ENCODE measurements at places on chromosomes 2 and 18.

GRCh38 chr2:229127471-229127870, 143.6 kb downstream of the PID1 start:
- no peak for DNase-seq

- DNase-seq: no peak
Observed at GRCh38 chr2:29749843-29750242, 171.5 kb downstream of the ALK start.

DNA sequence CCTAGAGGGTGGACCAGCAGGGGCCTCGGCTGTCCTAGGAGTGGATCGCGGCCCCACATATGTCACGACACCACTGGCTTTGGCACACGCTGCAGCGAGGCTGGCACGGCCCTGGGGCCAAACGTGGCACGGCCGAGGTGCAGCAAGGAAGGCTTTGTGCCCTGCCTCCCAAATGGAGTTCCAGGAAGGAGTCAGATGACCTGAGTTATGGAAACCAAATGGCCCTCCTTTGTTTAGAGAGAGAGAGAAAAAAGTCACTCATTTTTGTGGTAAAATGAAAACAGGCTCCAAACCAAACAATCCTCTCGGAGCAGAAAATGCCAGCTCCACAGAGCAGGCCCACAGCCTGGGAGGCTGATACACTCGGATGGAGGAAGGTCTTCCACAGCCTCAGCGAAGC, 105.6 kb downstream of the ANTXR1 start:
- DNase-seq: no peak

- no peak for DNase-seq
Observed at GRCh38 chr2:8441986-8442385, 239.9 kb upstream of the ID2 start.

GRCh38 chr2:180647621-180648020, 332.8 kb upstream of the UBE2E3 start:
- no peak for DNase-seq

DNA sequence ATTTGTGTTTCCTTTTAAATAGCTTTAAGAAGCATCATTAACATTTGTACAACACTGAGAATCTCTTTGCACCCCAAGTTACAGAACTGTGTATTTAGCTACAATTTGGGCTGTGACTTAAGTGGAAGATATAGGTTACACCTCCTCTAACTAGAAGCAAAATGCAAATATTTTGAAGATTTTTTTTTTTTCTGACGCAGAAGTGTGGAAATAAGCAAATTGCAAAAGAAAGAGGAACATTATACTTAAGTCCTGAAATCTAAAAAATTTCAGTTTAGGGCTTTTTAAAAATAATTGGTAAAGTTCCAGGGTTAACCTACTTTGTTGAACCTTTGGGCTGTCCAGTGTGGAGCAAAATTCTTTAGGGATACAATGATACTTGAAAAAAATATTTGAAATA, 41.4 kb upstream of the RBMS1 start:
- no peak for DNase-seq

DNA sequence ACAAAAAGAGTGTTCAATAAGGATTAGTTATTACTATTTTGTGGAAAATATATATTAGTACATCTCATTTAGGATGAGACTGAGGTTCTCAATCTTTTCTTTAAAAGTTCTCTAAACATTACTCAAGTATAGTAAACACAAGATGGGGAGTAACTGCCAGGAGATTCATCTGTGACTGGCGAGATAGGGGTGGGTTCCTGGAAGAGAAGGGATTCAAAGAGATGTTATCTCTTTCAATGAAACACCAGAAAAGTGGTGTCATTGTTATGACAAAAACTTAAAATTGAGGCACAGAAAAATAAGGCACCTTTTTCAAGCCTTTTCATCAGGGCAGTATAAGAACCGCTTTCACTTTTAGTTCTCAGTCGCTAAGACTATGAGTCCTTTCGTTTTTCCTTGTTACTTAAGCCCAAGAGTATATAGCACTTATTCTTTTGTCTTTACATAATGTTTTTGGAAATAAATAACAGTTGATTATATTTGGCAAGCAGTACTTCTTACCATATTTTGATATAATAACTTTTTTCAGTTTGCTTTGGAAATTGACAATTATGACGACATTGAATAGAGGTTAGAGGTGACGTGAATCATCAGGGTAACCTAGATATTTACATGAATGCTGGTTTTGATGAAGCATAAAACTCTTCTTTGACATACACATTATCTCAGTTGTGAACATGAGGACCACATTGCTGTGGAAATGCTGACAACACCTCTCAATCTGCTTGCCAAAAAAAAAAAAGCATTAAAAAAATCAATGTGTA, 393.9 kb upstream of the TCF4 start:
- no peak for DNase-seq

DNA sequence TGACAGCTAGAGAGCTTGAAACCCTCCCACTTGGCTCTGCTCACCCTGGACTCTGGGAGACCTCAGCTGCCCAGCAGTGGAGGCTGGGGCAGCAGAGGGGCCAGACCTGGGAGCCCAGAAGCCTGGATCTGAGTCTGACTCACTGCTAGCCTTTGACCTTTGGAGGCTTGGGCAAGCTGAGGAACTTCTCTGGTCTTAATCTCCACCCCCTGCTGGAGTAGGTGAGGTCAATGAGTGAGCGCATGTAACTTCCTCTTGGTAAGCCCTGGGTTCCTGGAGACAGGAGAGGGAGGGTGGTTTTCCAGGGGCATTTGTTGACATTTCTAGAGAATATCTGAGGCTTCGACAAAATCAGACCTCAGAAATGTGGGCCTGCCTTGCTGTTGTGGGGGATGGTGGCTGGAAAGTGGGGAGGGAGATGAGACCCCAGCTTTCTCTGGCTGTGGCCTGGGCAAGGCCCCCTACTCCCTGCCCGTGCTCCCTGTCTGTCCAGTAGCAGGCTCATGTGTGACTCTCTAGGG, 73.0 kb upstream of the YWHAQ start:
- DNase-seq: no peak

DNA sequence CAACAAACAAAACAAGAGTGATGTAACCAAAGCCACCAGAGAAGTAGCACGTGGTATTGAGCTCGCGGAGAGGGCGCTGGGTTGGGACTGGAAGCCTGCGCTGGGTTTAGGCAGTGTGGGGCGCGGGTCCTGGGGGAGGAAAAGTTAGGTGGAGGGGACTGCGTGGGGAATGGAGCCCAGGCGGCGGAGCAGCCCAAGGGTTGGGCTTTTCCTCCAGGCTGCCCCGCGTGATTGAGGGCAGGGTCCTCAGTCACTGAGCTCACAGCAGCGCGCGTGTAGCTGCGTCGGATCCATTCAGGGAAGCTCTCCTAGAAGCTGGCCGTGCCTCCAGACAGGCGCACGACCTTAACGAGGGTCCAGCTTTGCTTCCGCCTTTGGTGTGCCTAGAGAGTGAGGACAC, 357.4 kb downstream of the GALR1 start:
- DNase-seq: no peak

- no peak for DNase-seq
Observed at GRCh38 chr2:121943285-121943684, 187.8 kb downstream of the TSN start.

DNA sequence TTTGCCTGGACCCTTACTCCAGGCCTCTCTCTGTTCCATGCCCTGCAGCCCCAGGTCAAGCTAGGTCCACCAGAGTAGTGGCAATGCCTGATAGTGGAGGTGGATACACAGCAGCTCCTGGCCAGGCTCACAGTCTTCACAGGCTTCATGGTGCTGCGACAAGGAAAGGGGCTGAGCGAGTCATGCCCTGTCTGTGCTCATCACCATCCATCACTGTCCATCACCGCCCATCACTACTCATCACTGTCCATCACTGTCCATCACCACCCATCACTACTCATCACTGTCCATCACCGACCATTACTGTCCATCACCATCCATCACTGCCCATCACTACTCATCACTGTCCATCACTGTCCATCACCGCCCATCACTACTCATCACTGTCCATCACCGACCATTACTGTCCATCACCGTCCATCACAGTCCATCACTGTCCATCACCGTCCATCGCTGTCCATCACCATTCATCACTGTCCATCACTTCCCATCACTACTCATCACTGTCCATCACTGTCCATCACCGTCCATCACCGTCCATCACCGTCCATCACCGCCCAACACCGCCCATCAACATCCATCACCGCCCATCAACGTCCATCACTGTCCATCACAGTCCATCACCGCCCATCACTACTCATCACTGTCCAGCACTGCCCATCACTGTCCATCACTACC, 57.1 kb upstream of the OTOS start:
- no peak for DNase-seq

GRCh38 chr2:70994009-70994698, 519 bp downstream of the TEX261 start:
- no peak for DNase-seq

- no peak for DNase-seq
Observed at GRCh38 chr2:122194546-122194945, 439.1 kb downstream of the TSN start.

DNA sequence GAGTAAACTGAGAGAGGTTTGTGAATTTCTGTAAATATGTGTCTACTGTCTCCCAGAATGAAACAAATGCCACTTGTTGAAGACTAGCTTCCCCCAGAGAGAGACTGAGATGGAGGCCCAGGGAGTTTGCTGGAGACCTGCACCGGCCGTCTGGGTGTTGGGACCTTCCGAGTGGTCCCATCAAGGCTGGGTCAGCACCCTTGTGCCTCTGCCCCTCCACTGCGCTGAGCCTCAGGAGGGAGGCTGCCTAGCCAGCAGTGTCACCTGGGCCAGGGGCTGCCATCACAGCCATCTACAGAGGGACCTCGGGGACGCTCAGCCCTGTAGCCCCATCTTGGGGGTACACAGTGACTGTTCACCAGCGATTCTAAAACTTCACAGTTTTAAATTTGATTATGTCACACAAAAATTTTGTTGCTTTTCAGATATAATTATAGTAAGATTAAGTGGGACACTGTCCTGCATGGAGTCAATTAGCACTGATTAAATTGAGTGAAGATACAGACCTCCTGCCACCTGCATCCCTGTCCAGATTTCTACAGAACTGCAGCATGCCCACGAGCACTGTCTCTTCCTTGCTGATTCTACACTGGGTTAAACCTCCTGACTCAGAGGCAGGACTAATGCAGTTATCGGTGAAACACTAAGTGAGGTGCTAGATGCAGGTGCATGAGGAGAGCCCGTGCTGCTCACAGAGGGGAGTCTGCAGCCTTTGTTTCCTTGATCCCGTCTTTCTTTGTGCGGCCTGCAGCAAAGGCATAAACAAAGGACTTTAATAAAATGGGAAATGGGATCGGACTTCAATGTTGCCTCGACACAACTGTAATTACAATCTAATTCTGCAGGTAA, 50.5 kb downstream of the TMEM18 start:
- DNase-seq: no peak
